ENCODE measurements at places on chromosomes 16 and 17.
A peak's percentile ranks its signal among the peaks of the same experiment; 100 is the strongest.

- DNase-seq: no peak
Measured at GRCh38 chr17:53335443-53335842, 487.3 kb upstream of the KIF2B start.

- DNase-seq: no peak
Measured at GRCh38 chr16:89973654-89974335, 25.2 kb downstream of the DEF8 start.

DNA sequence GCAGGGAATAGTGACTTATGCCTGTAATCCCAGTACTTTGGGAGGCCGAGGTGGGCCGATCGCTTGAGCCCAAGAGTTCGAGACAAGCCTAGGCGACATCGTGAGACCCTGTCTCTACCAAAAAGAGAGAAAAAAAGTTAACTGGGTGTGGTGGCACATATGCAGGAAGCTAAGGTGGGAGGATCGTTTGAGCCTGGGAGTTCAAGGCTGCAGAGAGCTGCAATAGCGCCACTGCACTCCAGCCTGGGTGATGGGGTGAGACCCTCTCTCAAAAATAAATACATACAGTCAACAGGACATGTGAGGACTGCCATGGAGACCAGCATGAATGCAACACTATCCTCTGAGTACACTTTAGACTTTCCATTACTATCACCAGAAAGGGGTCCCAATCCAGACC is 15.4 kb upstream of the ST6GALNAC2 start:
- DNase-seq: no peak

DNA sequence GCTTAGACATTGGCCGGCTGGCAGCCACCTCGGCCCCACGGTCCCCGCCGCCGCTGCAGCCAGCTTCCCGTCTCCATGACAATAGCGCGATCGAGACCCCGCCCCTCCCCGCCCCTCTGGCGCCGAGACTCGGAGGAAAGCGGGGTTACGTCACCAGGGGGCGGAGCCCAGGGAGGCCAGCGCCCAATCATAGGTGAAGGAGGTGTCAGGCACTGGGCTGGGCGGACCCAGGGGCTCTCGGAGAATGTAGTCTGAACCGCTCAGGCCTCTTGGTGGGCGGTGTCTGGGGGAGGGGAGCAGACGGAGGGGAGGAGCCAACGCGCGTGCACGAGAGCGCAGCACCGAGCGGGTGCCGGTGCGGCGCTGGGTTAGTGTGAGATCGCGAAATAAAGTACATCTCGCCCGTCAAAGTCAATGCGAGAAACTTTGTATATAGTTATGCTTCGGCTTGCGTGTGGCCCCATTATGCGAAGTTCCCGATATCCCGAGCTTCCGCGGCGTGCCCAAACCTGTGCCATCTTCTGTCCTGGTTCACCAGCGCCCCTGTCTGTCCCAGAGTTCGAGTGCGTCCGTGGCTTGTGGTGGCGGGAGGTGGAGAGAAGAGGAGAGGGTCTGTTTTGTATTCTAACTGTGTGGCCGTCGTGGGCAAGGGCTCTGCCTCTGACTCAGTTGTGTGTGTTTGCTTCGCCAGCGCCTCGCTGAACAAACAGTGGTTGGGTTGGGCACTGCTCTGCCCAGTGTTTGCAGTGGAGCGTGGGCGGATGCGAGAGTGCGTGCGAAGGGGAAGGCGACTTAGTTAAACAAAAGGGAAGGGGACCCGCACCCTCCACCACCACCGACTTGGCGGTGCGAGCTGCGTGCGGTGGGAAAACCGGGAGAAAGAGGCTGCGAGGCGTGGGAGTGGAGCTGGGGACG is 1.3 kb upstream of the IRX5 start:
- peak; percentile 97 for DNase-seq

DNA sequence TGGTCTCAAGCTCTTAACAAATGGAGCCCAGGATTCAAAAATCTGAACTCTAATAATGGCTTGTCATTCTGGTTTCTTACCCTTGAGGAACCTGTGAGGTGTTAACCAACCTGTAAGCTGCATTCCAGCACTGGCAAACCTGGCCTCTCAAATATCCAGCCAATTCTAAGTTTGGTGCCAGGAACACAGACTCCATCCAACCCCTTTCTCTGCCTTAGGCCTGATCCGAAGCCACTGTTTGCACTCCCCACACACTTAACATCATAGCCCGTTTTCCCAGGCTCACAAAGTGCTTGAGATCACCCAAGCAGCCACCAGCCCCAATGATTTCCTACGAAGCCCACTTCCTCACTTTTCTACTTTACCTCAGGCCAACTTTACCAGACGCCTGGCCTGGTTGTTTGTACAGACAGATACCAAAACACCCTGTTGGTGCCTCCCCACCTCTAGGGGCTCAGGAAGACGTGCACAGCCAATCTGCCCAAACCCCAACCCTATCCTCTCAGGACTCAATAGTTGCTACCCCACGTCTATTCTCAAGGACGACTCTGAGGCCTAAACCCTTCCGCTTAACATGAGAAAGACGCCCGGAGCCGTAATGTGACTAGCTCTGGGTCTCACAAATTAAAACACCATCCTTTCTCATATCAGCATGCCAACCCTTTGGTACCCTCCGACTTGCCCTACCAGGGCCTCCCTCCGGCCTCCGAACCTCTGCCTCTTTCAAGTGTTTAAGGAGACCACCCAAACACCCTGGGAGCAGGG is 3.2 kb upstream of the PER1 start:
- DNase-seq: no peak

DNA sequence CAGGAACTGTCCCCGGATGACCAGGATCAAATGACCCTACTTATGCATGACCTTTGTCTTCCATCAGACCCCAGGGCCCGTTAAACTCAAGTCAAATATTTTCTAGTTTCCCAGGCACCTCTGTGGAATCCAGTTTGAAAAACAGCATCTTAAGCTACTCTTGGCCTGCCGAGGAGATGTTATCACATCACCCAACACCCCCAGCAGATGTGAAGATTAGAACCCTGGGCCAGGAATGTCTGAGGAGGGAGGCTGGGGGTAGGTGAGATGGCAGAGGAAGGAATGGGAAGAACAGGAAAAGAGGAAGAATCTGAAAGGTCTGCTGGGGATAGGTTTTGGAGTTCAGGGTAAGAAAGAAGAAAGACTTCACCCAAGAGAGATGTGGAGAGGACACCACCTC is 79.2 kb downstream of the AXIN2 start:
- DNase-seq: no peak

- no peak for DNase-seq
Measured at GRCh38 chr16:74942977-74943918, 41.7 kb downstream of the WDR59 start.

DNA sequence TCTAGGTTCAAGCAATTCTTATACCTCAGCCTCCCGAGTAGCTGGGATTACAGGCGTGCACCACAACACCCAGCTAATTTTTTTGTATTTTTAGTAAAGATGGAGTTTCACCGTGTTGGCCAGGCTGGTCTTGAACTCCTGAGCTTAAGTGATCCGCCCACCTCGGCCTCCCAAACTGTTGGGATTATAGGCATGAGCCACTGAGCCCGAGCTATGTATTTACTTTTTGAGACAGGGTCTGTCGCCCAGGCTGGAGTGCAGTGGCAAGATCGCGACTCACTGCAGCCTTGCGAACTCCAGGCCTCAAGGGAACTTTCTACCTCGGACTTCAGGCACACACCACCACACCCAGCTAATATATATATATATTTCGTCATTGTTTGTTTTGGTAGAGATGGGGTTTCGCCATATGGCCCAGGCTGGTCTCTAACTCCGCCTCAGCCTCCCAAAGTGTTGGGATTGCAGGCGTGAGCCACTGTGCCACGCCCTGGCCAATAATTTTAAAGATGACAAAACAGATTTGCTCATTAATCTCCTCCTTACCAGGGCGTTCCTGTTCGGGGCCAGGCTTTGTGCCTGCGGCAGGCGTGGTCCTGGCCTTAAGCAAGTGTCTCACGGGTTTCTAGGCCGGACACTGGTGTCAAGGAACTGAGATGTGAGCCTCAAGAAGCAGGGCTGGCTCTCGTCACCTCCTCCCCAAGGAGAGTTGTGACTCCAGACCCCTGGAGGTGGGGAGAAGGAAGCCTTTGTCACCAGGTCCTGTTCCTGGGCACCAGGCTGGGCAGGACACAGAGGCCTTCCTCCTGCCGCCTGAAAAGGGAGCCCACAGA is 4.3 kb upstream of the NPW start:
- DNase-seq: no peak

DNA sequence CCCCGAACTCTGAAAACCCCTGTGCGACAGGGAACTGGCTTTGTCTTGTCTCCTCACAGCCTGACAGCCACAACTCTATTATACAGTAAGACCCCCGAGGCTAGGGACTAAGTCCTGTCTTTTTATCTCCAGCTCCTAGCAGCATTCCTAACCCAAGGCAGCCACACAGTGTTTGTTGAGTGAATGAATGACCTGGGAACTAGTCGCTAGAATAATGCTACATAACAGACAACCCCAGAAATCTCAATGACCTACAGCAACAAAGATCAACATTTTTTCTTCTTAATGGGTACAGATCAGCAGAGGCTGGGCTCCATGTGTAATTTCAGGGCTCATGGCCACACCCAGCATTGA is 71.4 kb upstream of the TNRC6C start:
- DNase-seq: no peak

DNA sequence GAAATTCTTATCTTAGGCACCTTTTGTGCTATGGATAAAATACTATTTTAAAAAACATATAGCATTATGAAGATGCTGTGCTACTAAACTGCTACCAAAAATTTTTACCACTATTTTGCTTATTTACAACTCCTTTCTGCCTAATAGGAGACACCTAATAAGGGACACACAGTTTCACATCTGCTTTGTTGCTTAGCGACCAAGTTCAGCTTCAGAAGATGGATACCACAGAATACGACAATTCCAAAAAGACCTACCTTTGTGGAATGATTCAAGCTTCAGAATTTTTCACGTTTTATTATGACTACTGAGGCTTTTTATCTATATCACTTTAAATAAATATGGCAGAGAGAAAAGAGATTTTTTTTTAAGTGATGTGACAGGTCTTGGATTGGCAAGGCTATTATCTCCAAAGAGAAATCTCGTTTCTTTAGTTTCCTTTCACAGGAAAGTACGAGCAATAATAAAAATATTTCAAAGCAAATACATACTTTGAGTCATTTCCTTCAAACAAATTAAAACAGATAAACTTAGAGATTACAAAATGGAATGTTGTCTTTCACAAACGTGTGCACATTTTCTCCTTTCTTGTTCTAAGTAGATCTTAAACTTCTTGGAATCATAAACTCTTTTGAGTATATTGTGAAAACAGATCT is 35.4 kb downstream of the SPAG9 start:
- no peak for DNase-seq

DNA sequence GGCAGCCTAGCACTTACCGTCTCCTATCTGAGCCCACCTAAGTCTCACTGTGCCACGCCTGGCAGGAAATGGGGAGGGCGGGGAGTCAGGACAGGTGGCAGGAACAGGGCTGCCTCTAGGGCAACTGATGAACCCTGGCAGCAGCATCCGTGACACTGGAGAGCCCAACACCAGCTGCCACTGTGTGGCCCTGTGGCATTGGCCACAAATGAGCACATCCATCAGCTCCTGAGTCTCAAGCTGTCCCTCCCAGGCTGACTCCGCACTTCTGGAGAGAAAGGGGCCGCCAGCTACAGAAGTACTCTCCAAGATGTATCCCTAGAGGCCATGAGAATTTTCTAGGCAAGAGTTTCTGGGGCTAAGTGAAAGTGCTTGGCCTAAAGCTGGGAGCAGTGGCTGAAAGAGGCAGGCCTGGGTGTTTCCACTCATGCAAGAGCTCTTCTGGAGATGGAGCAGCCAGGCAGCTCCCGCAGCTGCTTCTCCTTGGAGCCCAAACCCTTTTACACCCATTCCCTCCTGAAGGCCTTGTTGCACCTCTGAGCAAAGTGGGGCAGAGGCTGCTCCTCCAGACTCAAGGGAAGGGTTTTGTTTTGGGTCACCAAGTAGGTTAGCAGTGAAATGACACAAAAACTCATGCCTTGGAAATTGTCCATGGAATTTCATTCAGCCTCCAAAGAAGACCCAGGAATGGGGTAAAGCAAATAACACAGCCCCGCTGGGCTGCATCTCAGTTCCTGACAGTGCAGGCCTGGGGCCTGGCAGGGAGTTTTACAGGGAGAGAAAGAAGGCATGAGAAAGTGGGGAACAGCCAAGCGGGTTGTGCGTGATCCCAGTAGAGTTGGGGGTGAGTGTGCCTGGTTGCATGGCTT is 25.8 kb downstream of the PEMT start:
- peak; percentile 34 for DNase-seq

DNA sequence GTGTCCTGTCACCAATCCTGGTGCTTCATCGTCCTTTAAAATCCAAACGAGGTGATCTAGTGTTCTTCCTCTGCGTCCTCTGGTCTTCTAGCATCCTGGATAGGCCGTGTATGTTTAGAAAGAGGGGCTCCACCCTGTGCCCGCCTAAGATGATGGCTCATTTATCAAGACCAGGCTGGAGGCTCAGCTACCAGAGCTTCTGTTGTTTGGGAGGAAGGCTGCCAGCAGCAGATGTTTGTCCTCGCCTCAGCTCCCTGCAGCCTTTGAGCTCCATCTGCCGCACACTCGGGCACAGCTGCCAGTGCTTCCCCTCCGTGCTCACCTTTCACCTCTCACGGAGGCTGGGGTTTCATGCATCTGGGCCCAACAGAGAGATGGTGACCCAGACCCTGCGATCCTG is 954.7 kb upstream of the RBFOX1 start:
- DNase-seq: no peak

DNA sequence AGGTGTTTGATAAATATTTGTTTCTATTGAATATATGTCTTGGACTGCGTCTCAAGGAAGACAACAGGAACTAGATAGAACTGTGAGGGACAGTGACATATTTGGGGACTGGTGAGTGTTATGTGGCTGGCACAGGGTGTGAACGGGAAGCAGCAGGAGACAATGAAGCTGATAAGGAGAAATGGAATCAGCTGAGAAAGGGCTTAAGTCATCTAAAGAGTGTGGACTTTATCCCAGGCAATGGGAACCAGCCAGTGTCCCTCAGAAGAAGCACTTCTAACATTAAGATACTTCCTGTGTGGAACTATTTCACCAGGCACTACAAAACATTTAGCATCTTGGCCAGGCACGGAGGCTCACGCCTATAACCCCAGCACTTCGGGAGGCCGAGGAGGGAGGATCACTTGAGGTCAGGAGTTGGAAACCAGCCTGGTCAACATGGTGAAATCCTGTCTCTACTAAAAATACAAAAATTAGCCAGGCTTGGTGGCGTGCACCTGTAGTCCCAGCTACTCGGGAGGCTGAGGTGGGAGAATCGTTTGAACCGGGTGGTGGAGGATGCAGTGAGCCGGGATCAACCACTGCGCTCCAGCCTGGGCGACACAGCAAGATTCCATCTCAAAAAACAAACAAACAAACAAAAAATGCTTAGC is 41.2 kb downstream of the ARHGAP17 start:
- no peak for DNase-seq

GRCh38 chr17:27398691-27399090 is 57.6 kb upstream of the KSR1 start:
- DNase-seq: no peak

- no peak for DNase-seq
Measured at GRCh38 chr17:44796731-44797130, 33.4 kb downstream of the GJC1 start.

- no peak for DNase-seq
Measured at GRCh38 chr17:72558971-72559476, 438.2 kb downstream of the SOX9 start.

DNA sequence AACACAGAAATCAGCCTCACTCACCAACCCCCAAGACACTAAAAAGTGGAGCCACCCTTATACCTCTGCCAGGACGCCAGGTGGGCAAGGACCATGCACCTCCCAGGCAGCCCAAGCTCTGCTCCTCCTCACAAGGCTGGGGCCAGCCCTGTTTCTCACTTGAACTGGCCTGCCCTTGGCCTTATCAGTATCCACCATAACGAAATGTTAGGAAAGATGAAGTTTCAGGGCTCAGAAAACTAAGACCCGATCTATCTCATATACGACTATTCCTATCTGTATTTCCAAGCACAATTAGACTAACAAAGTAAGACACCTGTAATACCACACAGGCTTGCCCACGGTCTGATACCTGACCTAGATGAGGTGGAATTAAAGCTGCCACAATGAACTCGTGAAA is 6.9 kb downstream of the FBXO31 start:
- no peak for DNase-seq
